Stimulated activated CD4-positive, alpha-beta T cell treated with anti-CD3 and anti-CD28 coated beads, Interleukin-1b, Interleukin-23, amount 100 ng/mL, for 24 hours (primary cell): ENCODE measurements at places on chromosomes 3 and 15.

DNA sequence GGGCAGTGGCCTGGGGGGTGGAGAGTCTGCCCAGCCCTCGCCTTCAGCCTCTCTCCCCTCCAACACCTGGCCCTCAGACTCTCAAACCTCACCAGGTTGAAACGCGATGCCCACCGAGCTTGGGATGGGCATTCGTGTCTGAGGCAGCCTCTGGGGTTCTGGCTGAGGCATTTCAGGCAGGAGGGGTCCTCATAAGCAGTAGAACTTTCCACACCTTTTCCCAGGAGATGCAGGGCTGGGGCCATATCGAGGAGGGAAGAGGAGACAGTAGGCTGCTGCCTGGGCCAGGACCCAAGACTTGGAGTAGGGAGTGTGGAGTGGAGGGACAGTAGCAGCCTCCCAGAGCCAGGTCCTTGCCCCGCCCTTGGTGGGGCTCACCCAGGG, 24.6 kb downstream of the ACAA1 start:
- no peak for DNase-seq

GRCh38 chr15:67208396-67208795, 46.1 kb downstream of the AAGAB start:
- DNase-seq = no peak

- no peak for DNase-seq
These were observed 142.8 kb downstream of the EDEM1 start for GRCh38 chr3:5330152-5330810.

DNA sequence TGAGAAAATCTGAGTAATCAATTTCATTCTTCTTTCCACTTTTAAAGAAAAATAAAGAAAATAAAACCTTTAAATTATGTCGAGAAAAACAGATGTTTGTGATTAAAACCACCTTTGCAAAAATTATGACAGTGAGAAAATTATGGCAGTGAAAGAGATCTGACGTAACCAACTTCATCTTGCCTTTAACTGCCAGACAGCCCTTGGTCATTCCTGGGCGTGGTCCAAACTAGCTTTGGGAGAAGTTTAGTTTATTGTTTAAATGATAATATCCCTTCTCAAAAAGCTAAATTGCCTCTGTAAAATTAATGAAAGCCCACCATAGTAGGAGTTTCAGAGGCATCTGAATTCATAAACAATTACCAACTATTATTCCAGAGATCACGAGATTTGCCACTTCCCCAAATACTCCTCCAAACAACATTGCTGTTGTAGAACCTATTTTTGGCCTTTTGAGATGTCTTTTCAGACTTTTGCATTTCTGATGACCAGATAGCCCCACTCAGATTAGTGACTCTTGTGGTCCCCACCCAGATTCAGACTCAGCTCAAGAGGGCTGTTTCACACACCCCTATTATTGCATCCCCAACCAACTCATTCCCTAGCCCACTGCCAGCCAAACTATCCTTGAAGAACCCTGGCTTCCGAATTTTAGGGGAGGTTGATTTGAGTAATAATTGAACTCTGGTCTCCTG, 664.4 kb upstream of the CBLB start:
- DNase-seq = no peak

GRCh38 chr15:62711691-62712454, 330.7 kb upstream of the TPM1 start:
- DNase-seq = no peak

- DNase-seq = no peak
These were observed 323.0 kb upstream of the SEMA6D start for GRCh38 chr15:47394286-47394809.
